Neural progenitor cell (in vitro differentiated cells): ENCODE measurements at places on chromosomes 3 and 15. TPM values are rescaled to one million over a fixed set of nuclear protein-coding genes. Genes with fewer than 3 reads are reported as not detected.
A peak's percentile ranks its signal among the peaks of the same experiment; 100 is the strongest.

DNA sequence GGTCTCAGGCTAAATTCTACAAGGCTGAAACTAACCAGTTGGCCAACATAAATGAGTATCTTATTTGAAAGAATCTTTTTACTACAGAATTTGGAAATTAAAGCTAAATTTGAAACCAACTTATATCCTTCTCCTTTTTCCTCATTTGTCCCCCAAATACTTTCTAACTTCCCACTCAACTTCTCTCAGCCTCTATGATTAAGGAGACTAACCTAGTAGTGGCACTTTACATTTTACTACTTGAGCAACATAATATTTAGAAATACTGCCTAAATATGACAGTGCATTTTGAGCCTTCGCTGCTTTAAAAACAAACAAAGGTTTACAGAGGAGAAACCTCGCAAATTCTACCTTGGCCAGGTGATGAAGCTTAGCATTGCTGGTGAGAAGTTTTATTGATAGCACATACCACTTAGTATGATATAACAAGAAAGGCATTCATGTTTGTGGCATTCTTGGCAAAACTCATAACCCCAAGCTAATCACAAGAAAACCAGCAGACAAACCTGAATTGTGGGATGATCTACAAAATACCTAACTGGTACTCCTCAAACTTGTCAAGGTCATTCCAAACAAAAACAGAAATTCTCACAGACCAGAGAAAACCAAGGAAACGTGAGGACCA, 432.1 kb upstream of the CFAP20DC start:
- no peak for DNase-seq
- H3K27ac ChIP-seq: no peak overlapping the region
- no peaks in the 10 kb centered on the region for H3K27me3 ChIP-seq
- no peaks in the 10 kb centered on the region for H3K36me3 ChIP-seq

The AHSG gene
- not detected in 2 replicates for total RNA-seq

DNA sequence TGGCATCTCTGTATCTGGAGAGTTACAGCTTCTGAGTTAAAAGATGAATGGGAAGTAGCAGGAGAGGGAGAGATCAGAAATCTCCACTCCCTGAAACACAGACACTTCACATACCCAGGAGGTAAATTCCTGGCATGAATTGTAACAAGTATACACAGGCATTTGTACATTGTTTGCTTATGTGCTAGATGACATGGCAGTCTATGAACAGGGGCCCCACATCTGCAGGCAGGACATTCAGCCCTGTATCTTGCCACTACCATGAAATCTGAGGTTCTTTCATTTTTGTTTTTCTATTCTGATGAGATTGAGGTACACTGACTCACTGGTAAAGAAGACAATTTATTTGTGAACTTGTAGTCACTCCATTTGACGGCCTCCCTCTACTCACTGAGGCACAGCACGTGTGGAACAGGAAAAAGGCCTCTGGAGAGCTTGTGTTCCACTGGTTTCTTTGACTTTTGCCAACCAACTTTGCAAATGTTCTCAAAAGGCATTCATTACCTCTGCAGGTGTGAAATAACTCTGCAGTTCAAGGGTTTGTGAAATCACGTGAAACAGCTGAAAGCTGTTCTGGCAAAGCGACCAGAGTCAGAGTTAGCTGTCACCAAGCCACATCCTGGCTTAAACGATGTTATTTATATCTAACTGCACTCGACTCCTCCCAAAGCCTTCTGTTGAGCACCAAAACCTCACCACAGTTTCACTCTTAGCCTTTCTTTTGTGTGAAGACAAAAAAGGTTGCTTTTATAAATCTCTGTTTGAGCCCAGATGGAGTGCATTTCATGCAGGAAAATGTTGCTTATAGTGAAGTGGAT, 401.3 kb upstream of the CFAP20DC start:
- no peaks in the 10 kb centered on the region for H3K27me3 ChIP-seq
- peaks cover 7% of the 10 kb centered on the region for H3K4me1 ChIP-seq
- DNase-seq: no peak
- no peak overlapping the region for H3K4me3 ChIP-seq
- H3K27ac ChIP-seq: no peak overlapping the region

The CYP11A1 gene
- 0.99 and 1.1 TPM in 2 replicates for total RNA-seq

DNA sequence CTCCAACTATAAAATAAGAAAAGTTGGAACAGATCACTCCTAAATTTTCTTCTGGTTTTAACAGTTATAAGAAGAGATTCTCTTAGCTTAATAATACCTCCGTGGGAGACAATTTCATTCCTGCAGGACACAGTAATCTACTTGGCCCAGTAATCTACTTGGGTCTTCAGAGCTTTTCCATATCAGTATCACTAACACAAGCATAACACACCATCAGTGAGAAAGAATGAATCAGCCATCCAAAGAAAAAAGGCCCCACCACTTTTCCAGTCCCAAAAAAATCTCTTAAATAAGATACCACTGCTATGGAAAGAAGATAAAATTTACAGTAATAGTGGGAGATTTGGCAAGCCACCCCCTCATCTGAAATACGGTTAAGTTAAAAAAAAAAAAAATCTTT, 20.2 kb downstream of the SIN3A start:
- H3K4me1 ChIP-seq: peaks cover 9% of the 10 kb centered on the region
- DNase-seq: no peak
- H3K4me3 ChIP-seq: no peak overlapping the region
- H3K27ac ChIP-seq: peak overlapping the region; percentile 67

DNA sequence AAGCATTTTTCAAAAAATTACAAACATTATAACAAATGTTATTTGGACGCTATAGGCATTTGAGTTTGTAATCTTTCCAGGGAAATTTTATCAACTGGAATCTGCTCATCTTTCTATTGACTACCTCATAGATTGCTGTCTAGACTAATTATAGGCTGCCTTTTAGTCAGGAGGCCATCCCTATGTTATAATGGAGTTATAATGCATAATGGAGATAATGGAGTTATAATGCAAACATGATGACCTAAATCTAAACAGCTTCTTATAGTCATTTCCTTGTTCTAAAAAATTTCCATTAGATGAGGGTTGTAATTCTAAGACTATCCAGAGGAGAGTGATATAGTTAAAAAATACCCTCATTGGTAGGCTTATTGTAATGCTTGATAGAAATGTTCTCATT, 226.4 kb downstream of the SI start:
- H3K36me3 ChIP-seq: no peaks in the 10 kb centered on the region
- H3K27me3 ChIP-seq: no peaks in the 10 kb centered on the region
- no peak overlapping the region for H3K4me3 ChIP-seq
- H3K27ac ChIP-seq: no peak overlapping the region
- no peaks in the 10 kb centered on the region for H3K4me1 ChIP-seq
- no peak for DNase-seq

DNA sequence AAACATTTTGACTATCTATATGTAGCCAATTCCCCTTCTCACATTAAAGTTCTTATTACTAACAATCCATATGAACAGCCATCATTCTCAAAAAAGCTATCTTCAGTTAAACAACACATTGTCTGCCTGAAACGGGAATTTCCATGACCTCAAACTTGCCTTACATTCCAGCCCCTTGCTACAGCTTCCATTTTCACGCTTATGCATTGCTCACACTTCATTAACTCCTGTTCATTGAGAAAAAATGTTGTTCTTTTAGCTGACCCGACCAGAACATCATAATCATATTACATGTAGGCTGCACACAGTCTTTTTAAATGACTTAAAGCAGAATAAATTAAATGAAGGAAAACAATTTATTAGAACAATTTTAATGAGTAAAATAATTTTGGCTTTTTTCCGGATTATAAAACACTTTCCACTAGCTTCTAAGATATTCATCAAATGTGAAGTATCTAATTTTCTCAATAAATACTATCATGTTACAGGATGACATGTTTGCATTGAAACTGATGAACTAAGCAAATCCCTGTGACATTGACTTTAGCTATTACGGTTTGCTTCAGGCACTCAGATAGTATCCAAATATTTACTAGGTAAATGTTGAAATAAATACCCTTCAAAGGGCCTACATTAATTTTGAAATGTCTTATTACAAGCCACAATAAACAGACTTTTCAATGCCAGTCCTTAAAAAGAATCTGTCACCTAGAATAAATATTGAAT, 49.9 kb downstream of the P3H2 start:
- no peaks in the 10 kb centered on the region for H3K27me3 ChIP-seq
- no peaks in the 10 kb centered on the region for H3K4me1 ChIP-seq
- no peak overlapping the region for H3K4me3 ChIP-seq
- no peak overlapping the region for H3K27ac ChIP-seq

GRCh38 chr3:56196700-56197099, 271.6 kb downstream of the ERC2 start:
- H3K4me3 ChIP-seq: no peak overlapping the region
- H3K36me3 ChIP-seq: no peaks in the 10 kb centered on the region
- H3K27ac ChIP-seq: no peak overlapping the region
- no peaks in the 10 kb centered on the region for H3K27me3 ChIP-seq

- no peak overlapping the region for H3K4me3 ChIP-seq
- H3K27me3 ChIP-seq: no peaks in the 10 kb centered on the region
- no peaks in the 10 kb centered on the region for H3K36me3 ChIP-seq
- DNase-seq: no peak
Measured at GRCh38 chr3:19104459-19104858, 43.9 kb upstream of the KCNH8 start.
